ENCODE measurements at places on chromosomes 5 and 9. TPM values are rescaled to one million over a fixed set of nuclear protein-coding genes. Genes with fewer than 3 reads are reported as not detected.

CTNND2 gene
- 30.4 TPM for total RNA-seq

CD14 gene
- total RNA-seq, result 26.7 TPM

PCDHGC5 gene
- 4.8 TPM for total RNA-seq

REXO4 gene
- total RNA-seq, result 9.6 TPM

ATG12 gene
- 20.3 TPM for total RNA-seq

BBLN gene
- 33.8 TPM for total RNA-seq

ZNF346 gene
- total RNA-seq, result 6.8 TPM

SYNPO gene
- total RNA-seq, result 444 TPM

PCSK1 gene
- 0.09 TPM for total RNA-seq

LTC4S gene
- total RNA-seq, result 10.5 TPM

GNA14 gene
- 1.4 TPM for total RNA-seq

HK3 gene
- total RNA-seq, result 0.46 TPM

LIX1 gene
- total RNA-seq, result not detected

SPARC gene
- 577 TPM for total RNA-seq

TEX48 gene
- not detected for total RNA-seq

GABRG2 gene
- total RNA-seq, result not detected

PDGFRB gene
- 31.2 TPM for total RNA-seq

TLR4 gene
- 9.6 TPM for total RNA-seq

CD274 gene
- total RNA-seq, result 18.0 TPM

DBH gene
- not detected for total RNA-seq

Measured in heart left ventricle (tissue), 16 donors.